Right cardiac atrium (tissue), 5 donors: ENCODE measurements at places on chromosomes 11 and 22. TPM values are rescaled to one million over a fixed set of nuclear protein-coding genes. Genes with fewer than 3 reads are reported as not detected.

The FIBIN gene
- total RNA-seq: 19.8 TPM

The SHISAL1 gene
- 1.5 TPM for total RNA-seq

The IL10RA gene
- 8.3 TPM for total RNA-seq

The HEPHL1 gene
- not detected for total RNA-seq

The POTEH gene
- not detected for total RNA-seq

The DUSP8 gene
- total RNA-seq: 15.6 TPM

The LYVE1 gene
- total RNA-seq: 97.7 TPM

The VWCE gene
- 1.1 TPM for total RNA-seq

The GPR83 gene
- 0.19 TPM for total RNA-seq

The LUZP2 gene
- total RNA-seq: not detected
